T-helper 1 cell (primary cell): ENCODE measurements at places on chromosomes 11 and 22.

DNA sequence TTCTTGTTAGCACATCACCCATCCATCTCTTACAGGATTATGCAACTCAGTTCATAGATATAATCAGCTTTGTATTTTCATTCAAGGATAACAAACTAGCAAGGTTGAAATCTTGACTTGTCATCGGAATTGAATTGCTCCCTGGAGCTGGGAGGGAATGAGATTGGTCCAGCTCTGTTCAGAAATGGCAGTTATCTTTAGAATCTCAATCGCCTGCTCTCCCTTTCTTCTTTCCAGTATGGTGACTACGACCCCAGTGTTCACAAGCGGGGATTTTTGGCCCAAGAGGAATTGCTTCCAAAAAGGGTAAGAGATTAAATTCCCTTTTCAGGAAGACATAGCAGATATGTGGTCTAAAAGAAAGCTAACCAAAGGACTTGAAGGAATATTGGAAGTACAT lies 51.0 kb downstream of the NF2 start:
- no peak for DNase-seq

GRCh38 chr11:103862094-103862801 lies 174.2 kb upstream of the DDI1 start:
- no peak for DNase-seq

GRCh38 chr11:115653076-115653475 lies 148.9 kb upstream of the CADM1 start:
- DNase-seq = no peak

DNA sequence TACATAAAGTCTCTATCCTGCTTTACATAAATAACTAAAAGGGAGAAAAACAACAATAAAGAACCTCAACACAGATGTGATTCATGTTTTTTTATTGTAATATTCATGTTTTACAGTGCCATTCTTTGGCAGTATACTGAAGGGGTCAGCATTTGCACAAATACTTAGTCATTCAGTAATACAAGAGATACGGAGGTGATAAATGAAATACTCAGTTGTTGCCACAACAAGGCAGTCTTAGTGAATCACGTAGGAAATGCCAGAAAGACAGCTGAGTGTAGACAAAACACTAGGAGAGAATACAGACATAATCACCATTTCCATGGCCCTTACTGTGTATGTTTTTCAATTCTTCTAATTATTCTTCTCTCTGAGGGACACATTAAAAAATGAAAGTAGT lies 910.4 kb downstream of the METTL15 start:
- no peak for DNase-seq

- DNase-seq = peak; percentile 34
Measured at GRCh38 chr22:24758164-24758799, 16.2 kb downstream of the PIWIL3 start.
